Vagina (tissue), 2 donors: ENCODE measurements at places on chromosomes 11 and 22.

DNA sequence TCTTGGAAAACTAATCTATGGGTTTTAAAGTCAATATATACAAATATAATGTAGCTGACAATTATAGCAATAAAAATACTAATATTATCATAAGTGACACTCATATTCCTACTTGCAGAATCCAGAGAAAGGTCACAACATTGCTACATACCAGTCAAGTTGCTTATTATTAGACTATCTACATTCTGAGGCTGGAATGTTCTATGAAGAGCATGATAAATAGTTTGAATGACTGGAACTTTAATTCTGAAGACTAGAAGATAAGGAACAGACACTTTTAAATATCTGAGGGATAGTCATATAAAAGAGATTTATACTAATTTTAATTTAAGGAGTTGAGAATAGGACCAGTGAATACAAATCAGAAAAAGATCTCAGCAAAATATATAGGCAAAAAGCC, 146.0 kb downstream of the GUCY1A2 start:
- H3K27me3 ChIP-seq, result no peaks in the 10 kb centered on the region
- no peak for DNase-seq
- no peaks in the 10 kb centered on the region for H3K4me1 ChIP-seq

- peak overlapping the region; percentile 17 for H3K27ac ChIP-seq
- H3K4me3 ChIP-seq, result no peak overlapping the region
- H3K27me3 ChIP-seq, result no peaks in the 10 kb centered on the region
- peaks cover 38% of the 10 kb centered on the region for H3K4me1 ChIP-seq
- no peak for DNase-seq
Measured at GRCh38 chr11:76837696-76838677, 22.7 kb upstream of the ACER3 start.

- no peaks in the 10 kb centered on the region for H3K27me3 ChIP-seq
- H3K36me3 ChIP-seq, result no peaks in the 10 kb centered on the region
- DNase-seq, result no peak
- H3K27ac ChIP-seq, result no peak overlapping the region
Measured at GRCh38 chr11:107853070-107853469, 5.5 kb downstream of the SLC35F2 start.

DNA sequence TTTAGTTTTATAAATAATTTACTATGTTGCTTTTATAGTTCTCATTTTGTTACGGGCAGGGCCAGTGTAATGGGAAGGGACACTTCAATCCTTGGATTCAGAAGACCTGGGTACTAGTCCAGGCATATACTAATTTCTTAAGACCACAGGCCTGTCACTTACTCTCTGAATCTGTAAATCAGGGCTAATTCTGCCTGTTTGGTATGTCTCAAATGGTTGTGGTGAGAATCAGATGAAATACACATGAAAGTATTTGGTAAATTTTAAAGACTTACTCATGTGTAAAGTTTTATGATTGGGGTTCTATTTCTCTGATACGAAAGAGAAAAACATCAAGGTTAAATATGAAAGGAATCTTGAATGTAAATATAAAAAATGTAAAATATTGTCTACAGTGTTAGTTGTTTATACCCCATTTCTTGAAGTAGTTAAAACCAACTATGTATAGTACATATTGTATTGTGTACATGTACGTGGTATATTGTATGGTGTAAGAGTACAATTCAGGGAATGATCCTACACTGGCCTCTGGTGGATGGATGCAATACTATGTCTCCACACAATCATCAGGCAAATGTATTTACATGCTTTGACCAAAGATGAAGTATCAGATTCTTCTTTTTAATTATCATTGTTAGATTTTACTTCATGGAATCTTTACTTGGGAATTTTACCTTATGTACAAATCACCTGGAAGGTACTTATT, 24.5 kb upstream of the RAG2 start:
- H3K4me3 ChIP-seq, result no peak overlapping the region
- H3K4me1 ChIP-seq, result no peaks in the 10 kb centered on the region
- no peak for DNase-seq
- no peaks in the 10 kb centered on the region for H3K27me3 ChIP-seq

DNA sequence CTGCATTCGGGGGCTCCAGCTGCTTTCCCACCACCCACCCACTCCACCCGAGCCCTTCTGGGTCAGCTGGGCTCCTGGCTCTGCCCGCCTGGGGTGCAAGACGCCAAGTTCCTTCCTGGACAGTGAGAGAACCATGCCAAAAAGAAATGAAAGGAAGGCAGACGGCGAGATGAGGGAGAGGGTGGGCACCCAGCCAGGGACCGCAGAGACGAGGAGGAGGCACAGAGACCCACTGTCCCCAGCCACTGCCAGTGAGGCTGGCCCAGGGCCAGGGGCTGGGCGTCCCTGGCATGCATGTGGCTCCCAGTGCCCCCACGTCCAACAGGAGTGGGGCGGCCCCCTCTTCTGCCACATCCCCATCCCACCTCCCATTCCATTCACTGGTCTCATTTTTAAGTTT, 10.8 kb upstream of the CD81 start:
- H3K4me1 ChIP-seq, result peaks cover 4% of the 10 kb centered on the region
- H3K27me3 ChIP-seq, result no peaks in the 10 kb centered on the region
- H3K4me3 ChIP-seq, result no peak overlapping the region
- no peak for DNase-seq
- no peak overlapping the region for H3K27ac ChIP-seq
- no peaks in the 10 kb centered on the region for H3K36me3 ChIP-seq
